ENCODE measurements at places on chromosomes 4 and X.

GRCh38 chr4:176645246-176645960, 147.3 kb downstream of the VEGFC start:
- DNase-seq: no peak

DNA sequence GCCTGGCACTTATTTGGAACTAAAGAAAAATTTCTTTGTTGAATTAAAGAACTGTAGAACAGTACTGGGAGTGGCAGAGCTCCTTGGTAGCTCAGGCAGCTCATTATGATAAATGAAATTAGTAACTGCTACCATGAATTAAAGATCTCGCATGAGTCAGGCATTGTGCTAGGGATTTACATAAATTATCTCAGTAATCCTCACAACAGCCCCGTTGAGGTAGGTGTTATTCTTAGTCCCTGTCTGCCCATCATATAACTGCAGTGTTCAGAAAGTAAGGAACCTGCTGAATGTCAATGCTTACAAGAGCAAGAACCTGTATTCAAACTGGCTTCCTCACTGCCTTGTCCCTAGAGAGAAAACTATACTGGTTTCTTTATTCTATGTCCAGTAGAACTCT, 108.3 kb downstream of the NLGN4X start:
- no peak for DNase-seq

DNA sequence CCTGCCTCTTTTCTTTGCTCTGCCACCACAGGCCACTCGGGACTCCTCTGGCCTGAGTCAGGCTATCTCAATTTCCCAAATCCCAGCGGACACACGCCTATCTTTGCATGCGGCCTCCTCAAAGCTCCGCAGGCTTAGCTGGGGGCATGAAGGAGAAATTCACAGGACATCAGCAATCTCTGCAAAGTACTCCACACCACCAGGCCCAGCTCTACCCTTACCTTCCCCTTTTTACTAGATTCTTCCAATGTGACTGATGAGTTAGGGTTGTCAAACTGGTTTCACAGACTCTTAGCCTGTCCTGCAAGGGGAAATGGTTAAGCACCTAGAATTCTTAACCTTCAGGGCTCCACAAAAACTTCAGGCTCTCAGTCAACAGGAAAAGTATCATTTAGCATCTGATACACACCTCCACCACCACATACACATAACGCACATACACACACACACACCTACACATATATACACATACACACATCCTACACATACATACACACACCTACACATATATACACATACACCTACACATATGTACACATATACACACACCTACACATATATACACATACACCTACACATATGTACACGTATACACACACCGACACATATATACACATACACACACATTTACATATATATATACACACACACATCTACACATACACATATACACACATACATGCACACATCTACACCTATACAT, 349.1 kb downstream of the ANK2 start:
- DNase-seq: no peak

GRCh38 chr4:15706646-15707362, 3.9 kb downstream of the BST1 start:
- no peak for DNase-seq

DNA sequence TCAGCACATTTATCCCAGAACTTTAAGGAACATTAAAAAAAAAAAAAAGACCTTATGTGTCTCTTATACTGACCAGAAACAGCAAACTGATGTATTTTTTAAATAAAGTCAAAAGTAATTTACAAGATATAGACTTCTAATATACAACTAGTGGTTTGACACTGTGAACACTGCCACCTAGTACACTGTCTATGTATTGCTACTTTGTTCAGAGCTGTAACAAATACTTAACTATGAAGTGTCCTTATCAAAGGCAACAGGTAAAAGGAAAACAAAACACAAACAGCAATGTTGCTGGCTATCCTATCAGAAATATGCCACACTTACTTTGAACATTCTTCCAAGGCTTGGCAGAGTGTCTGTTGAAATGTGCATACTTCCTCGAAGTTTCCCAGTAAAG, 60.4 kb downstream of the CD40LG start:
- DNase-seq: no peak

- DNase-seq: no peak
These were observed 15.4 kb downstream of the MRFAP1 start for GRCh38 chr4:6655924-6656323.

Data from activated CD4-positive, alpha-beta T cell treated with anti-CD3 and anti-CD28 coated beads, Interleukin-2, Interleukin-6, amounts not matched to agents 100 ng/mL and 50 ng/mL, durations not matched to agents 16 hours and 8 hours (primary cell).